CD14-positive monocyte (primary cell): ENCODE measurements at places on chromosomes 5 and 9.

- DNase-seq = no peak
Observed at GRCh38 chr5:125129151-125129806, 382.8 kb upstream of the ZNF608 start.

- peak; percentile 52 for DNase-seq
Observed at GRCh38 chr5:173913686-173914321, 25.7 kb downstream of the CPEB4 start.

- DNase-seq = no peak
Observed at GRCh38 chr9:88319936-88320747, 68.1 kb upstream of the SPIN1 start.

DNA sequence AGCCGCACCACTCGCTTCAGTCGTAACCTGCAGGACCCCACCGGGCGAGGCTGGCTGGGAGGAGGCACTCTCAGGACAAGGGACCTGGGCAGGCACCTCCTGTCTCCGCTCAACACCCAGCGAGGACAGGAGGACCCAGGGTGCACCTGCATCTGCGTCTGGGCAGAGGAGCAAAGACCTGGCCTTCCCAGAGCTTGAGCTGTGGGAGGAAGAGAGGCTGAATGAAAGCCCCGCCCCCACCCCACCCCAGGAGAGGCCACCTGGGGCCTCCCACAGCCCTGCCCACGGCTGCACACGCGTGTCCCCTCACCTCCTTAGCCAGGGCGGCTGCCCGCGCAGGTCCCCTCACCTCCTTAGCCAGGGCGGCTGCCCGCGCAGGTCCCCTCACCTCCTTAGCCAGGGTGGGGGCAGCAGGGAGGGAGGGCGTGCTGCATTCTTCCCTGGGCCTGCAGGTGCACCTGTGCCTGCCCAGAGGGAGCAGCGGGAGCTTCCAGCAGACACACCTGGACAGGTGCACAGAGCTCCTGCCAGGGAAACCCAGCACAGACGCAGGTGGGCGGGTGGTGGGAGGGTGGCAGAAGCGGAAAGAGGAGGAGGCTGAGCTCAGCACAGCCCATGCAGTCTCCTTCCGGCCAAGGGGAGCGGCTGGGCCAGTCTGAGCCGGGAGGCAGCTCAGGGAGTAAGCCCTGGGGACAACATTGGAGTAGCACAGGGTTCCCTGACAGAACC, 18.5 kb upstream of the SLC12A7 start:
- no peak for DNase-seq

- no peak for DNase-seq
Observed at GRCh38 chr5:129271308-129271707, 176.8 kb downstream of the ISOC1 start.

DNA sequence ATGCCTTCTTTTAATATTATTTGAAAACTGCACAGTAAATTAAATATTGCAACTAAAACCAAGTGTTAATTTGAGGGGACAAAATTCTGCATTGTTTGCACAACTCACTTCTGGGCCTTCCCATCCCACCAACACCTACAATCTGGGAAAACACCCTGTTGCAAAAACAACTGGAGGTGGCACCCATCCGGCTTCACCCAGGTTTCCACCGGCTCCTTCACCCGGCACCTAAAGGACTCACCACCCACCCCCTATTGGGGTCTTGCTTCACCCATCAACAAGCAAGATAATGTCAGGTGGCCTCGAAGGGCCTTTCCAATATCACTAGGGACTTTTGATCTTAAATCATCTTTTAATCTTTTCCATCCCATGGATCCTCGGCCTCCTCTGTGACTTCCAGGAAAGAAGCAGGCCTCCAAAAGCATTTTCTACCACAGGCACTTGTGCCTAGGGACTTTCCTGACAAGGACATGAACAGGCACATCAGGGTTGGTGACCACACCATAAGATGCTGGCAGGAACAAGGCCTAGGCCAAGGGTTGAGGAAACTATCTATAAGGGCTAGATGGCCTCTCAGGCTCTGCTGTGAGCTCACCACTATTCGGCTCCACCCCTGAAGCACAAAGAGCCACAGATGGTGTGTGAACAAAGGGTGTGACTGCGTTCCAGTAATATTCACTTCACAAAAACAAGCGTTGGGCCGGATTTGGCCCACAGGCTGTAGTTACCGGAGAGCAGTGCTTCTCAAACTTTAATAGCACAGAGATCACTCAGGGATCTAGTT, 205.1 kb downstream of the AUH start:
- DNase-seq = no peak

- no peak for DNase-seq
Observed at GRCh38 chr5:13357929-13358328, 586.6 kb downstream of the DNAH5 start.

DNA sequence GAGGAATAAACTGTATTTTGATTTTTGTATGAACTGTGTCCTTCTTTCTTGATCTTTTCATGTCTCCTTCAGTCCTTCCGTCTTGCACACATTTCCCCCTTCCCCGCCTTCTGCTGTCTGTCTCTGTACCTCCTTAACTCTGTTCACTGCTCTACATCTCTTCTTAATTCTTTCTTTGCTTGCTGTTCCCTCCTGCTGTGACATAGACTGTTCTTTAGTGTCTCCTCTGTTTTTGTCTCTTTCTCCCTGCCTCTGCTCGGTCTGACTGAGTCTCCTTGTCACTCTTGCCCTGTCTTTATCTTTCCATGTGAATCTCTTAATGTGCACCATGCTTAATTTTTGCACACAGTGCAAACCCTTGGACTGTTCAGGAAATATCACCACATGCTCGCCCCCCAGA, 113.0 kb downstream of the TRIM32 start:
- DNase-seq = no peak

DNA sequence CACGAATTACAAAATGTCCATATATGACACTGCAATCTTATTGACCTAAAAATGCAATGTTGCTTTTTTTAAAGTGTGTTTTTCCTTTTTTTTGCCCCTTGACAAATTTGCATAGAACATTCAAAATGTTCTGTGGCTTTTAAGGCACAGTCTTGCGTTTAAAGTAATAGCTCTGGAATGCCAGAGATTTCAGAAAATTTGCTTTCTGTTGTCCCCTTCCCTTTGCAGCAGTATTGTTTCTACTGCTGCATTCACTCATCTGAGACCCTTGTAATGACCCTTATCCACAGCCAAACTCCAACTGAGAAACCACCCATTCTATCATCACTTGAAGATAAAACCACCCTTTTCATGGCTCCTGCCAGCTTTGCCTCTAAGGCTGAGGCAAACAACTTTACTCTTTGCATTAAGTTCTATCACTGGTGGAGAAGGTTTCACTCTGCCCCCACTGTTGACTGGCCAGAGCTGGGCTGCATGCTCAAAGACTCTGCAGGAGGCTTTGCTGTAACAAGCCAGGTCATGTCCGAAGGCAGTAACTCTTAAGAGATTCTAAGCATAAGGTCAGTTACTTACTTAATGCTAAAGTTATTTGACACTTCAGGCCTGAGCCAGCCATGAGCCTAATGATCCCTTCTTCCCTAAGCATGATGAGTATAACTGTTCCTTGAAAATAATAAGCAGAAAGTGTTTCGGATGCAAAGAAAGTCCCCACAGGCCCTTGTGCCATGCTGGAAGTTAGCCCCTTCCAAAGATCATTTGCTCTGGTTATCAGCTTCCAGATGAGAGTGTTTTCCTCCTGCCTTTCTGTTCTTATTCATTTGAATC, 101.9 kb downstream of the CD180 start:
- DNase-seq = no peak

GRCh38 chr9:13979941-13980318, 334.0 kb downstream of the NFIB start:
- no peak for DNase-seq

DNA sequence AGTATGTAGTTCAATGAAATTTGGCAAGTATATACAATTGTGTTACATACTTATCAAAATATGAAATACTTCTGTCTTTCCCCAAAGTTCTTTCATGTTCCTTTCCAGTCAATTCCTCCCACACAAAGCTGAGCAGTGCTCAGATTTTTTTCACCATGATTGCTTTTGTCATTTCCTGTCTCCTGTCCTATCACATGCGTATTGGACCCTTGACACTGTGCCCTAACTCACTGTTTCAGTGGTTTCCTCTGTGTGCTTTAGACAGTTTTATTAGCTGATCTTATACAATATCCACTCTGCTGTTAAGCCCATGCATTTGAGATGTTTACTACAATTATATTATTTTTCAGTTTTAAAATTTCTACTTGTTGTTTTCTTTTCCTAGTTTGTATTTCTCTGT, 463.6 kb upstream of the MEF2C start:
- DNase-seq = no peak

DNA sequence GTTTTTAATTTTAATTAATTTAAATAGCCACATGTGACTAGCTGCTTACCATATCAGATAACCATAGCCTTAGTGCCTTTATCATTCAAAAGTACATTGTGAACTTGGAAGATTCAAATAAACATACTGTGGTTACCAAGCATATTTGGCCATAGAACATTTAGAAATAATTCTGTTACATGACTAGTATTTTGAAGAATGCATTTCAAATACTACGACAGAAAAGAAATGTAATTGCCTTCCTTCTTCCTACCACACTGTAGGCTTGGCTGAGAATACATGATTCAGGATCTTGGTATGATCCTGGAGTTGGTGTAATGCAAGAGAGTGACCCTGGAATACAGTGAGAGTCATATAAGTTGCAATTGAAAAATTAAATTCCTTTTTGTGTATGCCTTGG, 109.7 kb upstream of the PCA3 start:
- DNase-seq = no peak

- no peak for DNase-seq
Observed at GRCh38 chr5:81544351-81545018, 150.6 kb upstream of the ACOT12 start.

DNA sequence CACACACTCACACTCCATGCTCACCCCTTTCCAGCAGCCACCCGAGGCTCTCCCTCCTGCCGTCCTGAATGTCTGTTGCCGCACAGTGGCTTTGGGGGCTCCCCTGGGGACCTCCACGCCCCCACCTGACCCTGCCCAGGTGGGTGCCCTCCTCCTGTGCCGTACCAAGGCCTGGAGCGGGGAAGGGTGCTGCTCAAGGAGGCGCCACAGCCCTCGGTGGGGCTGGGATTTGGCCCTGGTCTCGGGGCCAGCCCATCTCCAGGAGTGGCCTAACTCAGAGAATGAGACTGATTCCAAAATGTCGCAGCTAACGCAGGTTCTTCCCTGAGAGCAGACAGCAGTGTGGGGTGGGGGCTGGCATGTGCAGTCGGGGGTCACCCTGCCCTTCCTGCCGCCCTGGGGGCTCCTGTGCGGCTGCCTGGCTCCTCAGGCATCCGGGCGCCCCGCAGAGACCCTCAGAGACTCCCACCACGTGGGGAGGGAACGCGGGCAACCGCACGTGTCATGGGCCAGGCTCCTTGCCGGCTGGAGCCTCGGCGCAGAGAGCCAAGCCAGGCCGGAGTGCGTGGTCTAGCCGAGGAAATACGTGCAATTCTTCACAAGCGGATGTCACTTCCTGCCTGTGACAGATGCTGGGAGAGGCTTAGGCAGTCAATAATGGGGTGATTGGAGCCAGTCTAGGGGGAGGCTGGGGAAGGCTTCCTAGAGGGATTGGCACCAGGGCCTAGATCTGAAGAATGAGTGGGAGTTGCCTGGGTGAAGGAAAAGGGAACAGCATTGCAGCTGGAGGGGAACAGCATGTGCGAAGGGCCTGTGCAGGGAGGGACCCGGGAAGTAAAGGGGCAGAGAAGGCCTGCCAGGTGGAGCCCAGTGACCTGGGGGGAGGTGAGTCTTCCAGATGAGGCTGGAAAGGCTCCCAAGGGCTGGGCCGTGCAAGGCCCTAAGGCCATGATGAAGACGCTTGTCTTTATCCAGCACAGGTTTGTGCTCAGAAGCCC, 44.1 kb downstream of the C9orf50 start:
- no peak for DNase-seq

DNA sequence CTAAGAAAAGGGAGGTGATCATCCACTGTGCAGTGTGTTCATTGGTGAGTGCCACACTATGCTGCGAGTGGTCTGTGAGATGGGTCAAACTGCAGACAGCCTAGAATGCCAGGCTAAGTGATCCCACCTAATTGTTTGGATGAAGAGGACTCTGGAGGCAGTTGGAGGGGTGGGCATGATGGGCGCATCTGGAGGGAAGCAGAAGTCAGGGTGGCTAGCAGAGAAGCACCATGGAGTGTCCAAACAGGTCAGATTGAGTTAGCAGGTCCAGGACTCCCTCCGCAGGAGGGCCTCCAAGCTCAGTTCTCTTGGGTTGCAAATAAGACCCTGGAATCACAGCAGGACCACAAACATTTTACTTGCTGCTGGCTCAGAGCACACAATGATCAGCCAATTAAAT, 19.9 kb upstream of the ANGPTL2 start:
- DNase-seq = no peak
